Kidney epithelial cell (primary cell): ENCODE measurements at places on chromosomes 5 and 9. TPM values are rescaled to one million over a fixed set of nuclear protein-coding genes. Genes with fewer than 3 reads are reported as not detected.

WDR70 gene
- total RNA-seq = 19.6 and 20.9 TPM in 2 replicates

DNA sequence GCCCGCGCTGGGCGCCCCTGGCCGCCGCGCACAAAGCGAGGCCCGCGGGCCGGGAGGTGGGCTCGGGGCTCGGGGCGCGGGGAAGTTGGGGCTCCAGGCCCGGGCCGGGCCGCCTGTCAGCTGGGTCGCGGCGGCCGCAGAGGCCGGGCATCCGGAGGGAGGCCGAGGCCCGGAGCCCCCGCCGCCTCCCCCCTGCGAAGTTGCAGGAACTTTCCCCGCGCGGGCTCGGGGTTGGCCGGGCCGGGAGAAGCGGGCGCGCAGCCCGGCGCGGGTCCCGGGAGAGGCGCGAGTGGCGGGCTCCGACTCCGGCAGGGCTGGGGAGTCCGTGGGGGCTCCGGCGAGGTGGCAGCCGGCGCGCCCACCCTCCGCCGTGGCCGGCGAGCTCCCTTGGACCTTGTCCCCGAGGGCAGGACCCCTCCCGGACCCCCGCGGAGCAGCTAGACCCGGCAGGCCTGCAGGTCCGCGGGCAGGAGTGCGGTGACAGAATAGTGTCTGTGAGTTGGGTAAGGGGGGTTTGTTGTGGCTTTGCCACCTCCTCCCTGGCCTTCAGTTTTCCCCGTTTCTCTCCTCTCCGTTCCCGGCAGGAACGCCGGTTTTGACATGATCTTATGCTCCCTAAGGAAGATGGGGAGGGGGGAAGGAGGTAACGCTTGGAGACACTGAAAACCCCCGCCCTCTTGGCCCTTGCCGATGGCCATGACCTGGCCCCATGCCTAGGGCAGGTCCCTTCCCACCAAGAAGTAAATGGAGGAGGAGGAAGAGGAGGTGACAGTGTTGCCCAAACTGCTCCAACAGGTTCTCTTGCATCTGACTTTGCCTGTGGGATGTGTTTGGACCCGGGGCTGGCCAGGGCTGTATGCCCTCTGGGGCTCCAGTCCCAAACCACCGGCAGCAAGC lies 942 bp downstream of the PHF2 start:
- DNase-seq = no peak

GRCh38 chr9:103941104-103941503 lies 153.0 kb upstream of the SMC2 start:
- no peak for DNase-seq

DNA sequence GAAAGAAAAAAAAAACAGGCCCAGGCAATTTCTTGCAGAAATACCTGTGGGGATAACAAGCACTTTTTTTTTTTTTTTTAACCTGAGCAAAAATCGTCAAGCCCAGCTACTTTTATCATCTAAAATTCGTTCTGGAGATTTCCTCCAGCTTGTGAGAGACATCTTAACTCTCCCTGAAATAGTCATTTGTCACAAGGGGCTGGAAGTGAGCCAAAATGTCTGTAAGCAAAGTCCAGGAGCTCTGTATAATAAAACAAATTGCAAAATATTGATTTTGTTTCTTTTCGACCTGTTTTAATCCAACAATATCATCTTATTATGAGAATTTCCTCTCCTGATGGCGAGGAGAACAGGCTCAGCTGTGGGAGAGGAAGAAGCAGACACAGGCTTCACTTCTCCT lies 168.4 kb downstream of the TTLL11 start:
- DNase-seq = no peak

GRCh38 chr5:149415066-149415967 lies 36.2 kb upstream of the IL17B start:
- no peak for DNase-seq

- no peak for DNase-seq
Observed at GRCh38 chr5:14579731-14580397, 1.7 kb upstream of the OTULINL start.

- DNase-seq = no peak
Observed at GRCh38 chr5:149356391-149356790, 1.5 kb upstream of the PCYOX1L start.

GRCh38 chr9:93807166-93808074 lies 147.7 kb downstream of the BARX1 start:
- DNase-seq = no peak

DNA sequence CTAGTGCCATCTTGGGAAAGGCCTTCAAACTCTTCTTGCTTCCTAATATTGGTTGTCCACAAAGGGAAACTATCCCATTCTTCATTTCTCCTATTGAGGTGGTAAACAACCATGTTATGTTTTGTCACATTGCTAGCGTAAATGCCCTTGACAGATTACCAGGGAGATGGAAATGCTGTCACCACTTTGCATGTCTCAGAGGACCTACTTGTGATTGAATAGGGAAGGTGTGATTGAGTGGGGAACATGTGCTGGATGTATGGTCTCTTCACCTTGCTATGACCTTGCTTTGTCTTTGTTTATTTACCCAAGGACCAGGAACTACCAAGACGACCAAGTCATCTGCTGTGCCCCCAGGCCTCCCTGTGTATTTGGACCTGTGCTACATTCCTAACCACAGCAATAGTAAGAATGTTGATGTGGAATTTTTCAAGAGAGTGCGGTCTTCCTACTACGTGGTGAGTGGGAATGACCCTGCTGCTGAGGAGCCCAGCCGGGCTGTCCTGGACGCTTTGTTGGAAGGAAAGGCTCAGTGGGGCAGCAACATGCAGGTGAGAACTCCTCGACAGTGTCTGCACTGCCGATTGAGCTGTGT lies 96.1 kb downstream of the MAP1B start:
- DNase-seq = no peak

DNA sequence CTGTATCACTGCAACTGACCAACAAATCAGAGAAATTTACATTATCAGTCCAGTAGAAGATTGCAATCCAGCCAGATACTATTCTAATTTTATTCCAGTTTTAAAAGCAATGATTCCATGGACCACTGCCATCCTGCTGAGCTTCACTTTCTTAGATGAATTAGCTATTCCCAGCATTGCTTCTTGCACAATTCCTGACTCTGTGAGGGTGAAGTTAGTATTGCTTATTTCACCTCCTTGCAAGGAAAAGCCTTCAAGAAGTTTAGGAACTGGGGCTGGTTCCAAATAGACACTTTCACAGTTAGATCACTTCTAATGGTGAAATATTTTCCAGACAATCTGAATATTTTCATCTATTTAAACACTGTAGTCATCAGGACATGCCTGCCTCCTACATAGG lies 338.6 kb upstream of the TNC start:
- DNase-seq = no peak

DNA sequence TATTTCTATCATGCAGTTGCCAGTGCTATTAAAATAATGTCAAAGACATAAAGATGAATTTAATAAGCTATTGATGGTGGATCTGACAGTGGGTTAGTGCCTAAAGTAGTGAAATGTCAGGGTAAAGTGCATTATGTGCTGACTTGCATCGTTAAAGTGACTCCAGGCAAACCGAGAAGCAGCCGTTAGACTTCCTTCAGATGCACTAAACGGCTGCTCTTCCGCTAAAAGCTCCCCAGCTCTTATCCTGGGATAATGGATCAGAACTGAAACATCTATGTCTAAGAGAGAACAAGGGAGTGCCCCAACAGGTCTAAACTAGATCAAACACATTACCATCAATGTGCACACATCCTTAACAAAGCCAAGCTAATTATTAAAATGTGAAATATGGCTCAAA lies 468.2 kb downstream of the NTRK2 start:
- no peak for DNase-seq

DNA sequence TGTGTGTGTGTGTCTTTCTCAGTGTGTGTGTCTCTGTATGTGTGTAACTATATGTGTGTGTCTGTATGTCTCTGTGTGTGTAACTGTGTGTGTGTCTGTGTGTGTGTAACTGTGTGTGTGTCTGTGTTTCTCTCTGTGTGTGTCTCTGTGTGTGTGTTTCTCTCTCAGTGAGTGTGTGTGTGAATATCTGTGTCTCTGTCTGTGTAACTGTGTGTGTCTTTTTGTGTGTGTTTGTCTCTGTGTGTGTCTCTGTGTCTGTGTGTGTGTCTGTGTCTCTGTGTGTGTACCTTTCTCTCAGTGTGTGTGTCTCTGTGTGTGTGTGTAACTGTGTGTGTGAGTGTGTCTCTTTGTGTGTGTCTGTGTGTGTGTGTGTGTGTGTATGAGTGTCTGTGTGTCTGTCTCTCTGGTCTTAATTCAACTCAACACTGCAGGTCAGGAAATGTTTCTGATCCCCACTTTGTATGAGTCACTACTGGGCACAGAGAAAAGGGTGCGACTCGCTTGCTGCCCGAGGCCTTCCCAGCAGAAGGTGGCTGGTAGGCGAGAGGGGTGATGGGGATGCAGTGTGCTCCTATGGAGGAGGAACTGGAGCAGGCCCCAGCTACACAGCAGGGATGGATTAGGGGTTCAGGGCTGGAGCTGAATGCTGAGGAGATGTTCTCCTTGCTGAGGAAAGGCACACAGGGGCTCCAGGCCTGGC lies 52.1 kb downstream of the NSG2 start:
- DNase-seq = no peak

GRCh38 chr5:144464306-144464705 lies 293.6 kb downstream of the KCTD16 start:
- no peak for DNase-seq

- DNase-seq = no peak
Observed at GRCh38 chr5:30802961-30803705, 390.4 kb upstream of the CDH6 start.

DNA sequence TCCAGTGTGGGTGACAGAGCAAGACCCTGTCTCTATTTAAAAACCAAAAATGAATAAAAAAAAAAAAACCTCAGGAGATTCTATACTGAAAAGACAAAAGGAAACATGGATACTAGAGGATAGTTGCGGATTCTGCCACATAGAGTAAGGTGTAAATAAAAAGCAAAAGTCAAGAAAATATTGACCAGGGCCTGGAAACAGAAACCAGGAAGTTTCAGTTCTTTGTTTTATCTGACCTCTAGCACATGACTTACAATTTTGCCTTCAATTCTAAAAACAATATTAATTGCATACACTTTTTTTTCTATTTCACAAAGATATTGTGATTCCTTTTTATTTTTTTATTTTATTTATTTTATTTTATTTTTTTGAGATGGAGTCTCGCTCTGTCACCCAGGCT lies 96.2 kb upstream of the NMUR2 start:
- DNase-seq = no peak
